ENCODE measurements at places on chromosomes 5 and 9.
A peak's percentile ranks its signal among the peaks of the same experiment; 100 is the strongest.

DNA sequence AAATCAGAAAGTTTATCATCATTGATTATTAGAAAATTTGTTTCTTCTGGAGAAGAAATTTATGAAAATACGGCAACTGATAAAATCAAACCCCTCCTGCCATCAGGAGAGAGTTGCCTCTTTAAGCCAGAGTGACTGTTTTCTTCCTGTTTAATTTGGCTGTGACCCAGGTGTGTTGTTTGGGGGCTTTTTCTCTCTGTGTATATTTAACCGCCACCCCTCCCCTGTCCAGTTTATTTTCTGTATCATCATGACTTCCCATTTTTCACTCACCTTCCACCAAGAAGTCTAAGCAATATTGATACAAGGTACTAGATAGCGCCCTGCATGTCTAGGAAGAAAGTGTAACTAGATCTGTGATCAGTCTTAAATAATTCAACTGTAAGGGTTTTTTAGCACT lies 50.1 kb downstream of the FAM78A start:
- no peak for DNase-seq

DNA sequence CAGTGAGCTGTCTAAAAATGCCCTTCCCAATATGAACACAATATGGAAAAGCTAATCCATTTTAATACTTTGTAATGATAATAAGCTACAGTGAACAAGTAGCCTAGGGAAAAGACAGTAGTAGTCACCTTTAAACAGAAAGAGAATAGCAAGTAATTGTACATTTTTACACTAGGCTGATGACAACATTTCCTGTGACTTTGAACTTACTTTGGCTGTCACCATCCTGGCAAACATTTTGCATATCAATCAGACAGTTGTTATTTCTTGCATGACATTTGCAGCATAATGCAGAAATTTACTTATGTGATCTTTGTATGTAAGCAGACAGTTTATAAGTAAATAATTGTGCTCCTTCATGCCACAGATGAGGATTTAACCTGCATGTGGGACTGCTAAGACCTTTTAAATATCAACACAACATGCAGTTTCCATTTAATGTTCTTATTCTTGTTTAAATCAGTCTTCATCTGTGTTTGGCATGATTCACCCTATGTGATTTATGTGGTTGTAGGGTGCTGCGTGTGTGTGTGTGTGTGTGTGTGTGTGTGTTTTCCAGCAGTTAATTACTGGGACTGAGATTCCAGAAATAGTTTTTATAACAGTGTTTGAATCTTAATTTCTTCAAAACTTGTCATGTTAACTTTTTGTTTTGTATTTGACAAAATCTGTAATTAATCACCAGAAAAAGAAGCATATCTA lies 997.1 kb upstream of the ARRDC3 start:
- peak; percentile 8 for DNase-seq

DNA sequence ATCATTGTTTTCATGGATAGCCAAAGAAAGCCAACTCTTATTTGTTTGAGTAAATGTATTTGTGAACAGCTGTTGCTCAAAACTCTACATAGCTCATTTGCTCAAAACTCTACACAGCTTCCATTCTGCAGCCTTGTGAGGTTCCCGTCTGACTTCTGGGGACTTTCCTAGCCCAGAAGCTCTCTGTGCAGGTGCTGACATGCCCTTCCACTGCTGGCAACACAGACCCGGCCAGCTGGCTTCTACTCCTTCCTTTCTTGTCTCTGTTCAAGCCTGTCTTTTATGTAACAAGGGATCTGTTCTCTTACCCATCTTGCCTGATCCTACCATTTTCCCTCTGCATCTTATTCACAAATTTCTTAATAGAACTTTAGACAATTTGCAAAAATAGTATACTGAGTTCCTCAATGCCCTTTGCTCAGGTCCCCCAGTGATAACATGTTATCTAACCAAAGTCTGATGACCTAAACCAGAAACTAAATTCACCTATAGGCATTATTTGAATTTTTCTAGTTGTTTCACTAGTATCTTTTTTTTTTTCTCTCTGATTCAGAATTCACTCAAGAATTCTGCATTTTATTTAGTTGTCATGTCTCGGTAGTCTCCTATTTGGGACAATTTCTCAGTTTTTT lies 556.5 kb upstream of the SEMA6A start:
- no peak for DNase-seq

DNA sequence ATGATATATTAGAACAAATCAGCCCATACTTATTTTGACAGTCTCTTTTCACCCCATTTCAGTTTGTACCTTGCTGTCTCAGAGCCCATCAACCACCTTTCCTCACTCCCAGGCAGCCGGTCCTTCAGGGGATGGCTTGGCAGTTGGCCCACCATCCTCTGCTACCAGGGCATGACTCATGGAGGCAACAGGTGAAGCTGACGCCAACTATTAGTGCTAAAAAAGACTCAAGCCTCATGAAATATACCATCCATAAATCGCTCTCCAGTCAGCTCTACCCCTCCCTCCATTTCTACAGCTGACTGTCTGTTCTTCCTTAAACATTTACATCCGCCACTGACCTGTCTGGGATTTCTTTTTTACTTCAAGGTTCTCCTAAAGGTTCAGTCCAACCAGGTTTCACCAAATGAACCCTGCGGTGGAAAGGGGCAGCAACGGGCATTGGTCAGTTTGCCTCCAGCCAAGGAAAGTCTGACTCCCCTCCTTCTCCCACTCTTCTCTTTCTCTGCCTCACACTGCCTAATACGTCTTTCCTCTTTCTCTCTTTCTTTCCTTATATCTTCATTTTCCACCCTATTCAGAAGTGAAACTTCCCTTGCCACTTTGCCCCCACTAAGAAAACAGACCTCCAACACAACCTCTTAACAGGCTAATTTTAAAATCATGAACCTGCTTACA lies 439.1 kb downstream of the RAB3C start:
- DNase-seq: no peak

GRCh38 chr5:9654886-9655285 lies 24.7 kb upstream of the TAS2R1 start:
- peak; percentile 91 for DNase-seq

- DNase-seq: no peak
Measured at GRCh38 chr9:27065288-27065687, 43.7 kb upstream of the TEK start.

GRCh38 chr9:115794921-115795475 lies 358.6 kb upstream of the PAPPA start:
- peak; percentile 10 for DNase-seq

DNA sequence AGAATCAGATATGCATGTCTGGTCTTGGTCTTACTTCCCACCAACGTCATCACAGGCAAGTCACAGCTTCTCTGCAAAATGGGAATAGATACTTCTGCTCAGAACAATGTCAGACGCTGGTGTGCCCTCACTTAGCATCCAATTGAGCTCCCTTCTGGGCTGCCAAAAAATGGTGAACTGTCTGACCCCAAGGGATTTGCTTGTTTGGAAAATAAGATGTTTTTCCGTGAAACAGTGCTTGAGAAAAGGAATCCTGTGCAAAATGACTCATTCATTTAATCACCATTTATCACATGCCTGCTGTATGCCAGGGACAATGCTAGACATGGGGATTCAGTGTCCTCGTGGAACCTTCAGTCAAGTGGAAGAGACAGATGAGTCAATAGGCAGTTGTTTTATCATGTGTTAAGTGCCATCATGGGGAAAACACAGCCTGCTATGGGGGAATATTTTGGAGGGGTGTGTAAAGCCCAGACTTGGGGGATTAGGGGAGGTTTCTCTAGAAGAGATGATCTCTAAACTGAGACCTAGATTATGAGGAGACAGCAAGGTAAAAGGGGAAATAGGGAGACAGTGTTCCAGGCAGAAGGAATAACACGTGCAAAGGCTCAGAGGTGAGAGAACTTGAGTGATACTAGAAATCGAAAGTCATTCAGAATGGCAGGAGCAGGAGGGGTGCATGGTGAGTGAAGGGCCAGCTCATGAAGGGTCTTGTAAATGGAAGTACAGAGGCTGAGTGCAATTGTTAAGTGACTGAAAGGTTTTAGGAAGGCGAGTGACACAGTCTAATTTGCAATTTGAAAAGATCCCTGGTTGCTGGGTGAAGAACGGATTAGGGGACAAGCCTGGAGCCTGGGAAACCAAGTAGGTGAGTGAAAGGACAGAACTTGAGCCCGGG lies 3.9 kb downstream of the NIPAL4 start:
- DNase-seq: peak; percentile 96

DNA sequence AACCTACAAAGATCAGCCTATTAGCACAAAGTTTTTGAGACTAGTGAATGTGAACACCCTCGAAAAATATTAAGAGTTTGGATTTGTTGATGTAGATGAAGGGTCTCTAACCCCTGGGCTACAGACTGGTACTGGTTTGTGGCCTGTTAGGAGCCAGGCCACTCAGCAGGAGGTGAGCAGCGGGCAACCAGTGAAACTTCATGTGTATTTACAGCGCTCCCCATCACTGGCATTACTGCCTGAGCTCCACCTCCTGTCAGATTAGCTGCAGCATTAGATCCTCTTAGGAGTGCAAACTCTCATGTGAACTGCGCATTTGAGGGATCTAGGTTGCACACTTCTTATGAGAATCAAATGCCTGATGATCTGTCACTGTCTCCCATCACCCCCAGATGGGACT lies 11.2 kb upstream of the PAM start:
- no peak for DNase-seq

DNA sequence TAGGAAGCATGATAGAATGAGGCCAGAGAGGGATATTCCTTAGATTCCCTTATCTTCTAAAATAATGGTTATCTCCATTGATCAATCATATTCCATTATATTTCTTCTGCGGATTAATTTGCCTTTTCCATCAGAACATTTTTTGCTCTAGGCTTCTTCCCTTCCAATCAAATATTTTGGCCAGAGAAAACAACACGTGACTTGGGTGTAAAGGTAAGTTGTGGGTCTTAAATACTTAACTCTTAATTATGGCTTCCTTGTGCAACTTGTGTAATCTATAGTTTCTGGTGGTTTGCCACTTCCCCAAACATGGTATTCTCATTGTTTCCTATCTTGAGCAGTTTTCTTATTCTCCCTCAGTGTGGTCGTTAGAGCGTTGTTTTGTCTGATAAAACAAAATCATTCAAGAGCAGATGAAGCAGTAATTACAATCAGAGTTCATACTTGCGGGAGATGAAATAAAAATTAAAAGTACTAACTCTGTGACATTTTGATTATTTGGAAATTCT lies 889.3 kb downstream of the MAT2B start:
- no peak for DNase-seq
